Stimulated activated CD8-positive, alpha-beta memory T cell treated with anti-CD3 and anti-CD28 coated beads, Interleukin-2, amount 100 ng/mL, for 48 hours (primary cell): ENCODE measurements at places on chromosomes 2 and 18.

DNA sequence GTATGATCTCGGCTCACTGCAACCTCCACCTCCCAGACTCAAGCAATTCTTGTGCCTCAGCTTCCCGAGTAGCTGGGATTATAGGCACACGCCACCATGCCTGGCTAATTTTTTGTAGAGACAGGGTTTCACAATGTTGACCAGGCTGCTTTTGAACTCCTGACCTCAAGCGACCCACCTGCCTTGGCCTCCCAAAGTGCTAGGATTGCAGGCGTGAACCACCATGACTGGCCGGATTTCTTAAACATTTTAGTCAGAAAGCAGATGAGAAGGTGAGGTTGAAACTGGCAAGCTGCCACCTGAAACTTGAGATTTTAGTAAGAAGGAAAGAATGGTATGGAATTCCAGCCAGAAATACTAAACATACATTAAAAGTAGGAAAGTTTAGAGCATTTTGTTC lies 31.9 kb downstream of the KLHL23 start:
- no peak for DNase-seq

DNA sequence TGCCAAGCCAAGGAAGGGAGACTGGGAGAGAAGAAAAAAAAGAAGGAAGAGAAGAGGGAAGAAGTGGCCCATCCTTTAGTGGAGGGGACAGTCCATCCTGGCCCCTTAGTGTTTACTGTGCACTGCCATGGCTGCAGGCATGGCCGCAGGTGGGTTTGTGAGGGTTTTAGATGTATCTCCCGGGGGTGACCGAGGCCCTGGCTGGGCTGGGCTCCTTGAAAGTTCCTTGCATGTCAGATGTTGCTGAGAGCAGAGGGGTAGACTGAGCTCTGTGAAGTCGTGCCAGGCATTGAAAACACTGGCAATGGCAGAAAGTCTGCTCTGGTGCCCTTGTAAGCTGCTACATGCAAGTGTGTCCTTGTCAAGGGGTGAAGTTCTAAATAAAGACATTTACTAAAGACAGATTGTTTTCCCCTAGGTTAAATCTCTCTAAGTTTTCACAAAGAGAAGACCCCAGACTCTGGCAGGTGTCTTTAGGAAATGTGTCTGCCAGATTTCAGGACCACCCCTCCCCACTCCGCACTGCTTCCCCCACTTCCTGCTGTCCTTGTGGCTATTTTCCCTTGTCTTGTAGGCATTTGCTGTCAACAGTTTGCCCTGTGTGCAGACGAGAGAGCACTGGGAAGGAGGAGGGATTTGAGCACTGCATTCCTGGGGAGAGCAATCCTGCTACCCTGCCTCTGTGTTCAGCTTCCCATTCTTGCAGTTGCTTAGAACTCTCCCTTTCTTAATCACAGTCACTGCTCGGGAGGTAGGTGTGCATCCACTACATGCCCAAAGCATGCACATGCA lies 68.4 kb downstream of the ACOXL start:
- no peak for DNase-seq

DNA sequence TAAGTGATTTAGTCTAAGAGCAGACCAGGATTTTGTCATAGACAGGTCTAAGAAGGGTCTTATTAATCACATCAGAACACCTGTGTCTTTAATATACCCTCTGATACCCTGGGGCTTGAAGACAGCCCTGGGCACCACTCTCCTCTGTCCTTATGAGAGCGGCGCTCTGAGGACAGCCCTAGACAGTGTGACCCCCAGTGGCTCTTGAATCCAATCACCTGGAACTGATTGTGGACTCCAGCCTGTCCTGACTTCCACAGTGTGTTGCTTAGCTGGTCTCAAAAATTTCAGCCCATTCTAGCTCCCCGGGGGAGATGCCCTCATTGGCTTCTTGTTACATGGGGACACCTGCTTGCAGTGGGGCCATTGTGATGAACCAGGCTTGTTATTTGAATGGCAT lies 195.8 kb upstream of the SMAD2 start:
- DNase-seq, result no peak

DNA sequence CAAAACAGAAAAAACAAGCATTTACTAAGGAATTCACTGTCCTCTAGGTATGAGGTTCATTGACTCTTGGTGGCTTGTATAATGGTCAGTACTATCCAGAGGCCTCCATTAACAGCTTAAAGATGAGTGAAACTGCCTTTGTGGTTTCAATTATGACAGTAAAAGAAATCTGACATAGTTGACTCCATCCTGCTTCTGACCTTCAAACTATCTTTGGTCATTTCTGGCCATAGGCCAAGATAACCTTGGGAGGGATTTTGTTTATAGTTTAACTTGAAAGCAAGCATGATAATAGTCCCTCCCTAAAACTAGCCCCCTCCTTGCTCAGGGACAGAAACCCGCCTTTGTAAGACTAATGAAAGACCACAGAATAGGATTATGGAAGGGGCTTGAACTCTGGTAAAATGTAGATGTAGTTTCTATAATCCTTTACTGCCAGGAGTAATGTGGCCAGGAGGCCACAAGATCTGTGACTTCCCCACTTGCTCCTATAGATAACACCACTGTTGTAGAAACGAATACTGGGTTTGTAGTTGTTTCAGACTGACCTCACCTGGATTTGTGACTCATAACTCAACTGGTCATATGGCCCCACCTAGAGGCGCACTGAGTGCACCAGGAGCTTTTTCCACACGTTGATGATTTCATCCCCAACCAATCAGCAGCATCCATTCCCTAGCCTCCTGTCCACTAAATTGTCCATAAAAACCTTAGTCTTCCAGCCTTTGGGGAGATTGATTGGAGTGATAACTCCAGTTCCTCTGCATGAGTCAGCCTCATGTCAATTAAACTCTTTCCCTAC lies 8.6 kb upstream of the PLEKHM3 start:
- DNase-seq, result peak; percentile 9

DNA sequence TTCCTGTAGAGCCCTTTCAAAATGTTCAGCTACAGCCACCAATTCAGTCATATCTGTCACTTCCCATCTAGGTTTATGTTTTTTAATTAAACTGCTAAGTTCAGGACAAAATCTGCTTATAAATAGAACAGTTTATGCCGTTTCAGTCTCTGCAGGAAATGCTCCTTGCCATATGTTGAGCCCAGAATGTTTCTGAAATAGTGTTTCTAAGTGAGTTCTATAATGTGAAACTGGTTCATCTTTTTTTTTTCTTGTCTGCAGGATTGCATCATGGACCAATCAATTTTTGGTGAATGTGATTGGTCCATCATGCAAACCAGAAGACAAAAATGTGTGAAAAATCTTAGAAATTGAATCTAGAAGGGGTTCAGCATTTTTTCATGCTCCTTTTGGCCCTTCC lies 30.2 kb upstream of the RHOB start:
- no peak for DNase-seq

GRCh38 chr2:7375901-7376300 lies 458.7 kb downstream of the RNF144A start:
- no peak for DNase-seq

GRCh38 chr2:238114851-238115660 lies 14.9 kb downstream of the ESPNL start:
- no peak for DNase-seq

GRCh38 chr2:81436256-81436655 lies 1131.7 kb upstream of the LRRTM1 start:
- no peak for DNase-seq

DNA sequence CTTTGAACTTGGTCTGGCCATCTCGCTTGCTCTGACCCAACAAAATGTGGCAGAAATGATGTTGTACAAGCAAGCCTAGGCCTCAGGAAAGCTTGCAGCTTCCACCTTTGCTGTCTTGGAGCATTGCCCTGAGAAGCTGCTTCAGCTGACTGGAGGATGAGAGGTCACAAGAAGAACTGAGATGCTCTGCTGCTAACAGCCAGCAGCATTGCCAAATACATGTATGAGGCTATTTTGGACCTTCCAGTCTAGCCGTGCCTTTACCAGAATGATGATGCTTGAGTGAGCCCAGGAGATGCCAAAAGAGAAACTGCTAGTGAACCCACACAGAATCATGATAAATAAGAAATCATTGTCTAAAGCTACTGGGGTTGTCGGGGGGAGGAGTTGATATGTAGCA lies 13.2 kb upstream of the ITGAV start:
- no peak for DNase-seq

GRCh38 chr2:216389570-216389969 lies 17.3 kb upstream of the MARCHF4 start:
- DNase-seq, result no peak
